ENCODE measurements at places on chromosomes 3 and 15.

GRCh38 chr3:127356381-127356780, 68.5 kb upstream of the PRR20G start:
- no peak for DNase-seq

- no peak for DNase-seq
Measured at GRCh38 chr15:70293591-70294470, 196.1 kb upstream of the TLE3 start.

- DNase-seq: no peak
Measured at GRCh38 chr3:176554791-176555654, 642.3 kb downstream of the TBL1XR1 start.

DNA sequence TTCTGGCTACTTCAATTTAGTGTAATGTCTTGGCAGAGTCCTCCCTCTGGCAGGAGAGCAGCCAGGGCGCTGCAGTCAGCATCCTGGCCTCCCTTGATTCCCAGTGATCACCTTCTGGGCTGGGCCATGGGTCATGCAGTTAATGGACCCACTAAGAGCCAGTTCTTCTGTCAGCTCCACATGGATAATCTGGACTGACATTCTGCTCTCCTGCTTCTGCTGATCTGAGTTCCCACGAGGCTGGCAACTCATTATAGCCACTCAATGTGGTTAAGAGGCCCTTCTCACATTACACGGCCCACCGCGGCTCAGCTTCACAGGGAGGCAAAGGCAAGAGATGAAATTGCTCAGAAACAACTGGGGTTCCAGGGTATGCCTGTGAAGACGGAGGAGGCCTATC, 94.0 kb downstream of the WDR76 start:
- DNase-seq: peak; percentile 44

- DNase-seq: no peak
Measured at GRCh38 chr15:94847325-94847724, 616.0 kb downstream of the MCTP2 start.

DNA sequence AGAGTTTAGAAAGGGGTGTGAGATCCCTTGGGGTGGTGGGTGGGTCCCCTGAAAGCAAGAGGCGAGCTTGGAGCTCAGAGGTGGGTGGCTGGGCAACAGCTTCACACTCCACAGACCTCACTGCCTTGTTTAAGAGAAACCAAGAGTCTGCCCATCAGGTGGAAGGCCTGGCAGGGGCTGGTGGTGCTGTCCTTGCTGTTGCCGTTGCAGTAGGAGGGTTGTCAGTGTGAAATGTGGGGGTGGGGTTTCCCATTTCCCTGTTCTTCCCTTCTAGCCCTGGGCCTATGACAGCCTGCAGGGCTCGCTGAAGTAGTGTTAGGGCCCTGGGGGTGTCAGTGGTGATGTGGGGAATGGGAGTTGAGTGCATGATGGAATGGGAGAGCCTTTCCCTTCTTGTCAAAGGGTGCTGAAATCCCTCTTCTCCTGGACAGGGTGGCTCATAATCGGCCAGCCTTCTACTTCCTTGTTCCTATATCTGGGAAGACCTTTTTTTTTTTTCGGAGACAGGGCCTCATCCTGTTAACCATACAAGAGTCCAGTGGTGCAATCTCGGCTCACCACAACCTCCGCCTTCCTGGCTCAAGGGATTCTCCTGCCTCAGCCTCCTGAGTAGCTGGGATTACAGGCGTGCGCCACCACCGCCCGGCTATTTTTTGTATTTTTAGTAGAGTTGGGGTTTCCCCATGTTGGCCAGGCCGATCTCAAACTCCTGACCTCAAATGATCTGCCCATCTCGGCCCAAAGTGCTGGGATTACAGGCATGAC, 4.3 kb downstream of the PLEKHO2 start:
- no peak for DNase-seq

DNA sequence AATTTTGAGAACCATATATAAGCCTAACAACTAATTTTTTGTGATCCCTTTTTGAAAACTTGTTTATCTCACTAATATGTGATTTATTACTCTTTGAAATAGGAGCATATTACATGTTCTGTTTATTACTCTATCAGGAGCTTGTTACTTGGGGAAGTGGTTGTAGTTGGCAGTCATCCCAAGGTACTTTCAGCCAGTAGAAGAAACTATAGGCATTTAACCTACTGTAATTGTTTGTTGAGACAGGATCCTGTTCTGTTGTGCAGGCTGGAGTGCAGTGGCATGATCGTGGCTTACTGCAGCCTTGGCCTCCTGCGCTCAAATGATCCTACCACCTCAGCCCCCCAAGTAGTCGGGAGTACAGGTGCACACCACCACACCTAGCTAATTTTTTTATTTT, 195.6 kb downstream of the TCF12 start:
- no peak for DNase-seq

- DNase-seq: no peak
Measured at GRCh38 chr15:40936709-40937666, 7.8 kb downstream of the DLL4 start.

DNA sequence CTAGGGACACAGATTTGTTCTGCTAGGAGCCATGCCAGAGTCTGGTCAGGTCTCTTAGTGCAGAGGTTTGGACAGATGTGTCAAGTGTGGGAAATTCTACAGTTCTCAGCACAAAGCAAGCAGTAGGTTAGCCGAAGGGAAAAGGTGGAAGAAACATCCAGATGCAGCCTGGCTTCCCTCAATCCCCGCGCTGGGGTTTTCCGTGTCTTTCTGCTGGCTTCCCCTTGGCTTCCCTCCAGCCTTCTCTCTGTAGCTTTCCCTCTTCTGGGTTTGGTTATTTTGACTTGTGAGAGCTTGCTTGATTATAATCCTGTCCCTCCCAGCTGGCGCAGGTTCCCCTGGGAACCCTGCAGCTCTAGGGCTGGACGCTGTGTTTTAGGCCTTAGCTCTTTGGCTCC, 4.1 kb downstream of the TF start:
- no peak for DNase-seq

GRCh38 chr15:49843725-49844124, 222.9 kb downstream of the DTWD1 start:
- no peak for DNase-seq

DNA sequence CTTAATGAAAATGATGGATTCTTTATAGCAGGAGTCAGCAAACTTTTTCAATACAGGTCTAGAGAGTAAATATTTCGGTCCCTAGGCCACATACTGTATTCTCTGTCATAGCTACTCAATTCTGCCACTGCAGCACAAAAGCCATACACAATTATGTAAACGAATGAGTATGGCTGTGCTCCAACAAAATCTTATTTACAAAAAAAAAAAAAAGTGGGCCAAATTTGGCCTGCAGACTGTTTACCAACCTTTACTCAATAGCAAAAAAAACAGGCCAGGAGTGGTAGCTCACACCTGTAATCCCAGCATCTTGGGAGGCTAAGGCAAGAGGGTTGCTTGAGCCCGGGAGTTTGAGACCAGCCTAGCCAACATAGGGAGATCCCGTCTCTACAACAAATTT, 41.1 kb downstream of the TTBK2 start:
- no peak for DNase-seq

DNA sequence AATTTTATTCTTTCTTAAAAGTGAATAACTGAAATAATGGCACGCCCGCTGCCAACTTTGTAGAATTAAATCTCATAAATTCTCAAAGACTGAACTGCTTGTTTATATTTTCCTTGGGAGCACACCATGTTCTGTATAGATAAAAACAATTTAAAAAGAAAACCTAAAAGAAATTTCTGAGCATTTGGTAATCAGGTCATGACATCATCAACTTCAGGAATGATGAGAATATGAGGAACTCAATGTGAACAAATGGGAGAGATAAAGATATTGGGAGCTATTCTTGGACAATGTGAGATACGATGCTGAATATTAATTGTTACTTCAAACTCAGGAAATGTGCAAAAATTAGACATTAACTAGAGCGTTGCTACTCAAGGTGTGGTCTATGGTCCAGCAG, 10.0 kb upstream of the VGLL3 start:
- DNase-seq: no peak

GRCh38 chr3:185656321-185656840, 70.3 kb downstream of the SENP2 start:
- DNase-seq: no peak

GRCh38 chr15:70672081-70672480, 91.3 kb downstream of the UACA start:
- DNase-seq: no peak

GRCh38 chr3:56595975-56596840, 39.2 kb downstream of the CCDC66 start:
- DNase-seq: no peak

DNA sequence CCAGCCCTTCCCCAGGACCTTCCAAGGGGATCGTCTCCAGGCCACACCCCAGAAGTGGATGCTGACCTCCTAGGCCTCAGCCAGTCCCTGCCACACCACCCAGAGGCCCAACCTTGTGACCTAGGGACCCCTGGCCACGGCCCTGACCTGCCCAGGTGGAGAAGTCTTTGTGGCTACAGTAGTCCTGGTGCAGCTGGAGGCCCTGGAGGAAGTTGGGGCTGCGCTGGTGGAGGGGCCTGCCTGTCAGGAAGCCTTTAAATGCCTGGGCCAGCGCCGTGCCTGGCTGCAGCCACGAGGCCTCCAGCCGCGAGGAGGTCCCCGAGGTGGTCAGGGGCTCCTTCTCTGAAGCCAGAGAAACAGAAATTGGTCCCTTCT, 23.4 kb downstream of the PLA2G4D start:
- no peak for DNase-seq

- DNase-seq: no peak
Measured at GRCh38 chr15:95254263-95254662, 1022.9 kb downstream of the MCTP2 start.

DNA sequence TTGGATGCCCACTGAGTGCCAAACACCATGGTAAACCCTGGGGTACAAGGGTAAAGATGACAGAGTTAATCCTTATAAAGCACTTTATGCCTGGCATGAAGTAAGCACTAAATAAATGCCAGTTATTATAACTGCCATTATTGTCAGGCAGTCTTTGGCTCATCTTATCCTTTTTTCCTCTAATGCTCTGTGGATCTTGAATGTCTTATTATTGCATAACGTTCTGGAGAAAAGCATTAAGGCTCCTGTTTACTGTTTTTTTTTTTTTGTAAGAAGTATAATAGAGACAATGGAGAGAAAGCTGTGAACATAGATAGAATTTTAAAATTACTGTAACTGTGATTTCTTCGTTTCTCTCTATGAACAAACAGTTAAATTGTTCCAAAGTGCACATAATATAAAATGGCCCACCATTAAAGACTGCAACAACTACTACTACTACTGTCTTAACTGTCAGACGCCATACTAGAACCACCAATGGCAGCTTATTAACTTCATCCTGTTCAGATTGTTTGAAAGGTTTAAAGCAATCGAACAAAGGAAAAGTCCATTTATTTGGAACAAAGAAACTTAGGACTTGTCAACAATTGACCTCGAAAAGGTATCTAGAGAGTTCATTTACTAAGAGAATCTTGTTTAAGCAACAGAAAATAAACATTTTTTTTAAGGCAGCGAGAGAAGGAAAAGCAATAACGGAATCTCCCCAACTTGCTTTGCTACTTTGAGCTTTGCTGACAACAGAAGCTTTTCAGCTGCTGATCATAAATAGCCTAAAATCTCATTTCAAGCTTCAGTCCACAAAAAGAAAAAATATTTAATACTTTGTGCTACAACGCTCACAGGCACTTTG, 520.7 kb downstream of the ROBO1 start:
- DNase-seq: no peak

GRCh38 chr15:95742836-95743235, 587.7 kb upstream of the NR2F2 start:
- DNase-seq: no peak

- no peak for DNase-seq
Measured at GRCh38 chr3:189773056-189773455, 141.9 kb downstream of the TP63 start.

DNA sequence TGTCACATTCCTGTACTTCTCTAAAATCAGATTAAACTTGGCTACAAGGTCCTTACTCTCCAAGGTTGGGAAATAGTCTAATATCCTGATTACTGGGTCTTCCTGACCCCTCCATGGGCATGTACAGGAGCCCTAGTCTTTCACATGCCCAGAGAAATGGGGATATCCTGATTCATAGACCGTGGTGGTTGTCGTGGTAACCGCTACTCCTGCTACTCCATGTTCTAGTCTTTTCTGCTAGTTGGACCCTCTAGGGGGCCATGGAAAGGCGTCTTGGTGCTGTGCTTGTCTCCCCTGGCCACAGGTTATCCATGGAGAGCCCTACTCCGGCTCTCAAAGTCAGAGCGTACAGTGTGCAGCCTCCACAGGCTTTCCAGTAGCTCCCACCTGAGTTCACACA, 13.1 kb upstream of the ZBTB38 start:
- no peak for DNase-seq

DNA sequence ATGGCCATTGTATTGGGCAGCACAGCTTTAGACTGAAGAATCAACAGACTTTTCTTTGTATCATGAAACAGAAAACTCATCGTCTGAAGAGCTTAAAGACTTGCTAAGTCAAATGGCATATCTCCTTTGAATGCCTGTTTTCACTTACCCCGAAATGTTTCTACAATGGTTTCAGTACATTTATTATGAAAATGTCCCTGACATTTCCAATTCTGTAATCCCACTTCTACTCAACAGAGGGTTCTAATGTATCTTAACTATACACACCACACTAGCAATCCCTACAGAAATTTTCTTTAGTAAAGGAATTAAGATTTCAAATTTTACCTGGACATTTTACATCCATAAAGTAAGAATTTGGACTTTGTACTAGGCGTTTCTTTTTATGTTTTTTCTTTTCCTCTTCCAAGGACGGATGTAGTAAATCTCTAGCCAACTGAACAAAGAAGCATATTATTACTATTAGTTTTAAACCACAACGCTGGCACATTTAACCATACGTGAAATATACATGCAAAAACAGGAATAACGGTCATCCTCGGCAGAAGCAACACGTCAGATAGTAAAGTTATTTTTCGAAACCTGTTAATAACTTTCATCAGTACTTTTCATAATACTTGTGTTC, 1.1 kb downstream of the RPS27L start:
- DNase-seq: no peak

DNA sequence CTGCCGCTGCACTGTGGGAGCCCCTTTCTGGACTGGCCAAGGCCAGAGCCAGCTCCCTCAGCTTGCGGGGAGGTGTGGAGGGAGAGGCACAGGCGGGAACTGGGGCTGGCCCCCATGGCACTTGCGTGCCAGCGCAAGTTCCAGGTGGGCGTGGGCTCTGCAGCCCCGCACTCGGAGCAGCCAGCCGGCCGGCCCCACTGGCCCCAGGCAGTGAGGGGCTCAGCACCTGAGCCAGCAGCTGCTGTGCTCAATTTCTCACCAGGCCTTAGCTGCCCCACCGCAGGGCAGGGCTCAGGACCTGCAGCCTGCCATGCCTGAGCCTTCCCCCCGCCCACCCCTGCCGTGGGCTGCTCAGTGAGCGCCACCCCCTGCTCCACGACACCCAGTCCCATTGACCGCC, 4.6 kb upstream of the GPR156 start:
- DNase-seq: no peak

GRCh38 chr3:134064081-134064480, 34.4 kb upstream of the SLCO2A1 start:
- DNase-seq: no peak

Data from nephron progenitor cell (in vitro differentiated cells).